Activated CD4-positive, alpha-beta memory T cell treated with anti-CD3 and anti-CD28 coated beads for 36 hours (primary cell): ENCODE measurements at places on chromosomes 1 and 21.

- no peak for DNase-seq
Measured at GRCh38 chr1:53307037-53307436, 20.8 kb downstream of the LRP8 start.

- DNase-seq, result no peak
Measured at GRCh38 chr1:169869426-169869825, 24.3 kb downstream of the SCYL3 start.

DNA sequence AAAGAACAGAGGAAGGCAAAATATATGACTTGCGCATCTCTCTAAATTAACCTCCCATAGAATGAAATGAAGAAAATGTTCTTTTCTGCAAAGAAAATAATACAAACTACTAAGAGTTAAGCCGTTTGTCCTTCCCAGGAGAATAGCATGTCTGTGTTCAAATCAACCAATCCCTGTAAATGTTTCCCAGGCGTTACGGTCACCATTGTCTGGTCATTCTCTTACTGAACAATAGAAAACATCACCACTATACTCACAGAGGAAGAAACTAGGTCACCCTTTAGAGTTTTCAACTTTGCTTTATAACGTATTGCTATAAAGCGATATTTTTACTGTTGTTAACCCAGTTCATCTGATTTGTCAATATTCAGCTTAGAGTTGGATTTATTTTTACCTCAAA lies 34.1 kb downstream of the COL11A1 start:
- DNase-seq, result no peak

DNA sequence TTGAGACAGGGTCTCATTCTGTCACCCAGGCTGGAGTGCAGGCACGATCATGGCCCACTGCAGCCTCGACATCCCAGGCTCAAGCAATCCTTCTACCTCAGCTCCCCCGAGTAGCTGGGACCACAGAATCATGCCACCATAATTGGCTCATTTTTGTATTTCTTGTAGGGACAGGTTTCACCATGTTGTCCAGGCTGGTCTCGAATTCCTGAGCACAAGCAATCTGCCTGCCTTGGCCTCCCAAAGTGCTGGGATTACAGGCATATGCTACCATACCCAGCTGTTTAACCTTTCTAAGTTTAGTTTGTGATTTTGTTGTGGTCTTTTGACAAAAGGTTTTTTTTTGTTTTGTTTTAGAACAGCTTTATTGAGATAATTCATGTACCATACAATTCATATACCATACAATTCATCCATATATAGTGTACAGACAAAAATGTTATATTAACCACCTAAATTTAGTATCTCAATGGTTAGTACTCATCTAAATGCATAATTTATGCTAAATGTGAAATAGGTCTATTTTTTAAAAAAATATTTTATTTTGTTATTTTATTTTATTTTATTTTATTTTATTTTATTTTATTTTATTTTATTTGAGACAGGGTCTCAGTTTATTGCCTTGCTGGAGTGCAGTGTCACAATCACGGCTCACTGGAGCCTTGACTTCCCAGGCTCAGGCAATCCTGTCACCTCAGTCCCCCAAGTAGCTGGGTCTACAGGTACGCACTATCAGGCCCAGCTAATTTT lies 8.9 kb downstream of the ZMPSTE24 start:
- DNase-seq, result no peak

DNA sequence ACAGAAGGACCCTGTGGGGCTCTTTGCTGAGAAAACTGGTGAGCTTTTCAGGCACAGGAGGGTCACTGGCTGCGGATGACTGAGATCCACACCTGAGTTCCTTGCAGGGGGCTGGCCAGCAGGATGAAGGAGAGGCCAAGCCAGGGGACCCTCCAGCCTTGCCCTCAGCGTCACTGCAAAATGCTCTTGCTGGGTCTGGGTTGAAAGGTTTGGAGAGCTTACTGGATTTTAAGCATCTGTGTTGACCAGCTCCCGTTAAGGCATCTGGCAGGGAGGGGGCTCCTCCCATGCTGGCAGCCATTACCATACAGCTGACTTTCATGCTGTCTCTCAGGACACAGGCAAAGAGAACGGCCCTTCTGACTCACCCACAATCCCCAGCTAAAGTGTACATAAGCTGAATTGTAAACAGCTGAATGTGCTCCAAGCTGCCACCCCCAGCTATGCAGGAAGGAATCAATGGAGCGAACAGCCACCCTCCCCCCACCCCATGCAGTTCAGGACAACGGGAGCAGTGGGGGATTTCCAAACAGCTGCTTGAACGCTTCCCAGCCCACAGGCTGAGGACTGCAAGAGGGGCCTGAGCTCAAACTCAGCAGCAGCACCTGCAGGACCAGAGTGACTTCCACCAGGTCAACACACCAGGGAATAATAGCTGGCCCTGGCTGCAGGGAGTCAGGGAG lies 21.3 kb upstream of the A3GALT2 start:
- DNase-seq, result no peak

GRCh38 chr1:7258589-7259135 lies 473.4 kb downstream of the CAMTA1 start:
- no peak for DNase-seq
